NCI-H69 (cell line): ENCODE measurements at places on chromosomes 3 and 15.

DNA sequence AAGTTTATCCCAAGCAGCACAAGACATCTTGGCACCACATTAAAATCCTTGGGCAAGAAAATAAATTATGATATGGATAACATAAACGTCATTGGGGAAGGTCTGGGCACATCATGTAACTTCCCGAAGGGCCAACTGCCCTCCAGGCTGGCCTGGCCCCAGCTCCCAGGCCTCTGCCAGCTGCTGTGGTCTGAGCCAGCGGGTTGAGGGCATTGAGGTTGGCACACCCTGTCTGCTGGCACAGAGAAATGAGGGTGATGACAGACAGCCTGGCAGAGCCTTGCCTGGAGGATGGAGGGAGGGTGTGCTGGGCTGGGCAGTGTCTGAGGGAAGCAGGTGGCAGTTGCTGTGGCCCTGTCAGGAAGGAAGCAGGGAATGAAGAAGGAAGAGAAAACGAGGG is 3.3 kb upstream of the RBSN start:
- peak; percentile 51 for DNase-seq

DNA sequence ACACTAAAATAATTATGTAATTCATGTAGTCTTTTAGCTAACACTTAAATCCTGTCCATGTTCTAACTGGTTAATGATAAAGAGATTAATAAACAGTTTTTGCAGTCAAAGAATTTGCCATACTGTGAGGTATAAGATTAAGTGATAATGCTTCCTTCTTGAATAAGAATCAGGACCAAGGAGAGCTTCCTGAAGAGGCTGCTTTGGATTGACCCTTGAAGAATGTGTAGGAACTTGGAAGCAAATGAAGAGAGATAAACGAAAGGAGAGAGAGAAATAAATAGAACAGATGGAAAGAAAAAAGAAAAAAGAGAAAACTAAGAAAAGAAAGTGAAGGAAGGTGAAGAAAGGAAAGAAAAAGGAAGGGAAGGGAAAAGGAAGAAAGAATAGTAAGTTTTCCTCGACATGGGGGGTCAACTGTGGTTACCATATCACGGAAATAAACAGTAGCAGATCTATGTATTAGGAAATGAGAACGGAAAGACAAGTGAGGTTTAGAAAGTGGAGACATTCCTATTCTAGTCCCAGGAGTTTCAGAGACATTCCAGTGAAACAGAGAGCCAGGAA is 539.8 kb downstream of the FGF12 start:
- no peak for DNase-seq

DNA sequence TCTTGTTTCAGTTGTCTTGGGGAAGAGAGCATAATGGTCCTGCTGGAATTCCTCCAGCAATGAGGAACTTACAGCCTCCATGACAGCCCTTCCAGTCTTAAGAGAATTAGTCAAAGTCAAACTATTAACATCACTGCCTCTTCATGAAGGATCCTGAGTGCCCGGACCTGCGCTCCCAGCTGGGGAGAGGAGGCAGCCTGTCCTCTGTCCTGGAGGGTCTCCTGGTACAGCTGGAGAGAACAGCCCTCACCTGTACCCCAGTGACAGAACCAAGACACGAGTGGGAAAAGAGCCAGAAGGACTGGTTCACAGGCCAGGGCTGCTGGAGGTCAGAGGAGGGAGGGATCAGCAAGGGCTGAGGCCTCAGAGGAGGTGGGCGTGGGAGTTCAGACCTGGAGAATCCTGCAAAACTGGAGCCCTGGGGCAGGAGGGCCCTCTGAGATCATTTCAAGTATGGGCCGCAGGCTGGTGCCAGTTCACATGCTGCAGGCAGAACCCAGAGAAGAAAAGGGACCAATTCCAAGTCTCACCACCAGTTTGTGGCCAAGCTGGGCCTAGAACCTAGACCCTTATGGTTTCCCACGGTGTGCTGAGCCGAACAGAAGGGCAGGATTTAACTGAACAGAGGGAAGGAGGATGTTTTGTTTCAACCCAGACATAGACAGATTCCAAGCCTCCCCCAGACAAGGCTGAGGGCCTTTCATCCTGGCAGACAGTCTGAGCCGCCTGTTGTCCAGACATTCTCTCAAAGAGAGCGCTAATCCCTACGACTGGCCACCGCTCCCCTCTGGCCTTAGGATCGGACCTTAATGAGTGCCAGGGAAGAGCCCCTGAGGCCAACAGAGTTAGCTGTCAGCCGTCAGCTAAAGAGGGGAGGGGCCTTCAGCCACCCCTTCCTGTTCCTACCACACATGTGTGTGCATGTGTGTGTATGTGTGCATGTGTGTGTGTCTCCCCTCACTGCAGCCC is 18.2 kb downstream of the LOXL1 start:
- DNase-seq = no peak

GRCh38 chr15:31158858-31159569 is 57.5 kb upstream of the TRPM1 start:
- no peak for DNase-seq

DNA sequence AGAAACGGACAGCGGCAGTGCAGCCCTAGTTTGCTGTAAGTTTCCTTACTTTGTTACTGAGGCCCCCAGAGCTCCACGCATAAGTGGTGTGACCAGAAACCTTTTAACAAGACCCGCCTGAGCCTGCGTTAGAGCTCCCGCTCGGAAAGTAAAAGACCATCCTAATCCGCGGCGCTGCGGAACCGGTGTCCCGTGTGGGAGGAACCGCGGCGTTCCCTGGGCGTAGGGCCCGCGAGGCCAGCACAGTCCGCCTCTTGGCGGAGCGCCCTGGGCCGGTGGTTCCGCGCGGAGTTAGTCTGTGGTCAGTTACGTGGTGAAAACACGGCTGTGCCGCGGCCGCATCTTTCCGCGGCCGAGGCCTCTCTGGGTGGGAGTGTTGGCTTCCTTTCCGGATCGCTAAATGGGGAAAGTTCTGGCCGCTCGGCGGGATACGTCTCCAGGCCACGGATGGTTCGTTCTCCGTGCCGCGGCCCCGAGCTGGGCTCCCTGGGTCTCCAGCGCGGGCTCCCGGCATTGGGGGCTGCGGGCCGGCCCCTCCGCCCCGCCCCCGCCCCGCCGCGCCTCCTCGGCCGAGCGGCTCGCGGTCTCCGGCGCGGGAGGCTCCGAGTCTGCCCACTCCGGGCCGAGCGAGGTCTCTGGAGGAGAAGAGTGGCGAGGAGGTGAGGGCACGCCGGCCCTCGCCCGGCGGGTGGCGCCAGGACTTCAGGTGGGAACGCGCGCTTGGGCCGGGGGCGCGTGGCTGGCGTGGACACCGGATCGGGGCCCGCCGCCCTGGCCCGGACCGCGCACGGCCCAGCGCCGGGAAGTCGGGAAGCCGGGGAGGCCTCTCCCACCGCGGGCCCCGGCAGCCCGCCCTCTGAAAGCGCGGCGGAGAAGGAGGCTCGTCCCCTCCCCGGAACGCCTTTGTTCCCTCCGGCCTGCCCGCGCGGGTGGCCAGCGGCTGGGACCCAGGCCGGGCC is 754 bp downstream of the B3GNT5 start:
- peak; percentile 80 for DNase-seq

DNA sequence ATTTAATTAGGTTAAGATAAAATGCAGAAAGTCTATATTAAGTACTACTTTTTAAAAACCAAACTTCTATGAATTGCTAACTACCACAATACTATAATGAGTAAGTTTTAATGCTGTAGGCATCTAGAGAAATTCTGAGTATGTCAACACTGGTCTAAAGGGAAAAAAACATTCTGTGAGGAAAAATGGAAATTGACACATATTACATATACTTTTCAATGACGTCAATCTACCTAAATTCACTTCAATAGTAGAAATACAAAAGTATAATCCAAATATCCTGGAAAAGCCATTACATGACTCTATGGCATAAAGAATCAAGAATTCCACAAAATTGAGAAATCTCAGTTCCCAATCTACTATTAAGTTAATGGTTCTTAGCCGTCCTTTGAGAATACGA is 2.2 kb downstream of the SECISBP2L start:
- no peak for DNase-seq

DNA sequence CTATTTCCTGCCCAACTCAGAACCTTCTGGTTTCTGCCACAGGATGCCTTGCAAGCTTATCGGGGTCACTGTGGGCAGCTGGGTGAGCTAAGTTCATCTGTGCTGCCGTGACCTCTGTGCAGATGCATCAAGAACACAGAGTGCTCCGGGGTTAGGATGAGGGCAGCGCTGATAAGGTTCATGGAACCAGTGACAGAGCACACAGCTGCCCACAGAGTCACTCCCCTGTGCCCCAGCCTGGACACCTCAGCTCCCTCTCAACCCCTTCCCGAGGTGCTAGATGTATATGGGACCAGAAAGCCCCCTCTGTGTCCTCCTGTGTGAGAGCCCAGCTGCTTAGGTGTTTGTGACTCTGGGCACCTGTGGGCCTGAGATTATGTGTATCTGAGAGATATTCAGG is 15.8 kb upstream of the ALAS1 start:
- DNase-seq = no peak

GRCh38 chr15:82132742-82133141 is 86.9 kb upstream of the MEX3B start:
- no peak for DNase-seq

- DNase-seq = peak; percentile 86
These were observed 33.9 kb upstream of the NANOGP8 start for GRCh38 chr15:35118960-35119359.

- DNase-seq = no peak
These were observed 164.6 kb downstream of the GOLGA6L4 start for GRCh38 chr15:84400017-84400740.

GRCh38 chr3:13210221-13210975 is 137.2 kb upstream of the IQSEC1 start:
- peak; percentile 32 for DNase-seq

- no peak for DNase-seq
These were observed 63.5 kb downstream of the CHST2 start for GRCh38 chr3:143182866-143183664.

GRCh38 chr3:118540826-118541225 is 493.8 kb downstream of the IGSF11 start:
- DNase-seq = no peak

- DNase-seq = peak; percentile 20
These were observed 173.7 kb downstream of the B3GALNT1 start for GRCh38 chr3:160931474-160931873.

DNA sequence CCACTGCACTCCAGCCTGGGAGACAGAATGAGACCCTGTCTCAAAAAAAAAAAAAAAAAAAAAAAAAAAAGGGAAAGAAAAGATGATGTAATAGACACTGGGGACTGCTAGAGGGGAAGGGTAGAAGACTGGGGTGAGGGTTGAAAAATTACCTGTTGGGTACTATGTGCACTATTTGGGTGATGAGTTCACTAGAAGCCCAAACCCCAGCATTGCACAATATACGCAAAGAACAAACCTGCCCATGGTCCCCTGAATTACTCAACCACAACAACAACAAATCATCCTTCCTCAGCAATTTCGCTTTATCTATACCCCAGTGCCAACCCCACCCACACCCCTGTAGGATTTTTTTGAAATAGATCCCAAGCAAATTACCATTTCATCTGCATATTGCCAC is 13.5 kb downstream of the NIPA1 start:
- DNase-seq = no peak

DNA sequence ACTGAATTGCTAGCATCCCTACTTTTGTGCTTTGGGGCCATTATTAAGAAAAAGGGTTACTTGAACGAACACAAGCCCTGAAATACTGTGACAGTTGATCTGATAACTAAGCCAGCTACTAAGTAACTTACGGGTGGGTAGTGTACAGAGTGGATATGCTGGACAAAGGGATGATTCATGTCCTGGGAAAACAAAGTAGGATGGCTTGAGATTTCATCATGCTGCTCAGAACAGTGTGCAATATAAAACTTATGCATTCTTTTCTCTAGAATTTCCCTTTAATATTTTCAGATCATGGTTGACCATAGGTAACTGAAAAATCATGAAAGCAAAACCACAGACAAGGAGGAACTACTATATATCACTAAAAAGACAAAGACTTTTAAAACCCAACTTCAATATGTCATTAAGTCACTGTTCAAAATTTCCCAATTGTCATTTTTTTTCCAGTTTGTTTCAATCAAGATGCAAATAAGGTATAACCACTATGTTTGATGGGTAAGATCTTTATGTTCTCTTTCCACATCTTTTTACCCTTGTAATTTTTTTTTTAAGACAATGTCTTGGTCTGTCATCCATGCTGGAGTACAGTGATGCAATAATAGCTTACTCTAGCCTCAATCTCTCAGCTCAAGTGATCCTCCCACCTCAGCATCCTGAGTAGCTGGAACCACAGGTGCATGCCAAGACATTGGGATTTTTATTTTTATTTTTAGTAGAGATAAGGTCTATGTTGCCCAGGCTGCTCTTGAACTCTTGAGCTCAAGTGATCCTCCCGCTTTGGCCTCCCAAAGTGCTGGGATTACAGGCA is 67.7 kb downstream of the IFT80 start:
- peak; percentile 3 for DNase-seq

GRCh38 chr15:99335508-99335907 is 84.2 kb downstream of the LRRC28 start:
- no peak for DNase-seq

DNA sequence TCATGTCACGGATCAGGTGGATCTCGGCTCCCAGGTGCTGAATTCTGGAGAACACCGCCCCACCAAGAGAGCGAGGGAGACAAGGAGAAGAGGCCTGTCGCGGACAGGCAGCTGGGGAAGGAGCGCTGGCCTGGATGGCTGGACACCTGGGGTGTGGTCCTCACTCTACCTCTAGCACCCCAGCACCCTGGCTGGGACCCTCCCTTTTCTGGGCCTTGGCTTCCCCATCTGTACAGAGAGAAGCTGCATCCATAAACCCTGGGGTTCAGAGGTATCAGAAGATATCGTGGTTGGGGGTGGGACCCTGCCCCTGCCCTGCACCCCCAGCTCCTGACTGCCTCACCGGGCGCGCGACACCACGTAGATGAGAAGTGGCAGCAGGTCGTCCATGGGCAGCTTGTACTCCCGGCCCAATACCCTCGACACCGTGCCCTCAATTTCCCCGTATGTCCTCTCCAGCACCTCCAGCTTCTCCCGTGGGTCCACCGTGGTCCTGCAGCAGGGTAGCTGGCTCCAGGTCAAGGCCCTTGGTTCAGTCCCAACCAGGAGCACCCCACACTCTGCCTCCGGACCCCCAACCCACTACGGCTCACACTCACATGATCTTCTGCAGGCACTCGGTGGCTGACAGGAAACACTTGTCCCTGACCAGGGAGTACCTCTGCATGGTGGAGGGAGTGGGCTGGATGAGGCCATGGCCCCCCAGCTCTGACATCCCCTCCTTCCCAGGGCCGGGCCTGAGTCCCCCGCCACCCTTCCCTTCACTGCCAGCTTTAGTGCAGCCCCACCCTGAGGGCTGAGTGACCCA is 21.7 kb downstream of the ALS2CL start:
- no peak for DNase-seq

- no peak for DNase-seq
These were observed 42.9 kb downstream of the DCUN1D1 start for GRCh38 chr3:182937293-182938051.

- DNase-seq = peak; percentile 81
These were observed 24.7 kb downstream of the PCOLCE2 start for GRCh38 chr3:142863930-142864920.

DNA sequence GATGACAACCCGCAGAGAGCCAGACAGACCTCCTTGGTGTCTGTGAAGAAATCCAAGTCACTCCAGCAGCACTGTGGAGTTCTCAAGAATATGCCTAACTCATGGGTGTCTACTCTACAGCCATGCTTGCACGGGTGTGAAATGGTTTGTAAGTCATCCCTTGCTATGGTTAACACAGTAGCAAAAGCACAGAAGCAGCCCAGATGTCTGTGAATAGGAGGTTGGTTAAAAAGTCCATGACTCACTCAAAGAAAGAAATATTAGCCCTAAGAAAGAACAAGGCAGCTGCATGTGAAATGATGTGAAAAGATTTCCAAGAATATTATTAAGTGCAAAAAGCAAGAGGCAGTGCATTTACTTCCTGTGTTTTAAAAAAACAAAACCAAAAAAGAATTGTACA is 12.1 kb upstream of the LIMD1 start:
- peak; percentile 13 for DNase-seq

GRCh38 chr3:111998636-111999483 is at the start of gene TAGLN3:
Gene TAGLN3 (plus strand): TSS chr3:111998922. CDS start chr3:111999423, 501 bp downstream.
- DNase-seq = peak; percentile 94
